ENCODE measurements at places on chromosomes 11 and 22. TPM values are rescaled to one million over a fixed set of nuclear protein-coding genes. Genes with fewer than 3 reads are reported as not detected.

DNA sequence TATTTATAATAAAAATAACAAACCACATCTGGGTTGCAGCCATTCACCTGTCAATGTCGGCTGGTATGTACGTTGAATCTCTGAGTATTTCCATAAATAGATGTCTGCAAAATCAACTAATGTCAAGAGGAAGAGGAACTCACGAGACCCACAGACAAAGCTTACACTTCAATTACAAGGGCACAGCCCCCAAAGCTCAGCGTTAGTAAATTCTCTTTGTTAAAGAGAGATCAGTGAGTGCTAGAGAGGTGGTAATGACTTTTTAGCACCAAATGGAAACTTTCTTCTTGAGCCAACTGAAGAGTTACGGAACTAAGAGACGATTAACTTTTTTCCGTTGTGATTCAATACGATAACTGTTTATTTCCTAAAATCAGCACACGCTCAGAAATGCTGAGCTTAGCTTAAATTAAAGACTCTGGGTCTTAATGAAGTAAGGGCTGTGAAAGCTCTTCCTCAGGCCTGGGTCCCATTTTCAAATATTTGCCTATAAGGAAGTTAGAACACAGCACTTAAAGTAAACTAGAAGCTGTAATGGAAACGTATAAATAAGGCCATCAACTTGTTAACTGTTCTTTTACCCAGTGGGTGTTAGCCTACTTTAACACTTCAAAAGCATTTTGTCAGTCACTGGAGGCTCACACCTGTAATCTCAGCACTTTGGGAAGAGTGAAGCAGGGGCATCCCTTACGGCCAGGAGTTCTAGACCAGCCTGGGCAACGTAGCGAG lies 22.8 kb upstream of the TFIP11 start:
- no peak for DNase-seq

GRCh38 chr22:19138217-19139000 lies 6.0 kb downstream of the ESS2 start:
- DNase-seq = no peak

- no peak for DNase-seq
Observed at GRCh38 chr22:50694099-50694605, 21.5 kb downstream of the SHANK3 start.

- DNase-seq = no peak
Observed at GRCh38 chr22:30882184-30882717, 86.3 kb downstream of the MORC2 start.

AKIP1 gene
- total RNA-seq = 3.9 TPM

Measured in CD8-positive, alpha-beta T cell (primary cell).